ENCODE measurements at places on chromosomes 2 and 18.

- DNase-seq: peak; percentile 93
These were observed 71.0 kb downstream of the STPG4 start for GRCh38 chr2:47083886-47084687.

DNA sequence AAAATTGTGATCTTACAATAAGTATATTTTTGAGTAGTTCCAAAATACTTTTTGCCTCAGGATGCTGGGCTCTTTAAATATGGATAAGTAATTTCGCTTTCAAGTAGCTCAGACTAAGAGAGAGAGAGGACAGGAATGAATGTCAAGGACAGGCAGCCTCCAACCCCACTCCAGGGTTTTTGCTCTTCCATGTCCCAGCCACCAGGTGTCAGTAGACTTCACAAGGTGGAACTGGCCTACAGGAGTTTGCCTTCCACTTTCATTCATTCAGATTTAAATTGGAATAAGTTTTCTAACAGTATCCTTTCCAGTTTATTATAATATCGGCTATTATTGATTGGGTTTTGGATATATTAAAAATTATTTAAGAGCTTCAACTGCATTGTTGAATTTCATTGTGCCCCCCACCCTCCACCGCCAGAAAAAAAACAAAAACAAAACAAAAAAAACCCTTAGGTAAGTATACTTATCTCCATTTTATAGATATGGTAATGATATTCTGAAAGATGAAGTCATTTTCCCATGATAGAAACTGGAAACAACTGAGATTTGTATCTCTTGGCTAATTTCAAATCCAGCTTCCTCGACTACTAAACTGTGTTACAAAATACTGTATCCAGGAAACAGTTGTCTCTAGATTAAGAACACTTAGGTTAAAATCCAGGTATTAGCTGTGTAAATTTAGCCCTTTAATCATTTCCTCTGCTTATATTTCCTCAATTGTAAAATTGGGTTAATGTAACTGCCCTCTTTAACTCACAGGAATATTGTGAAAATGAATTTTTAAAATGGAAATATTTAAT is 793.1 kb downstream of the ERBB4 start:
- peak; percentile 11 for DNase-seq

DNA sequence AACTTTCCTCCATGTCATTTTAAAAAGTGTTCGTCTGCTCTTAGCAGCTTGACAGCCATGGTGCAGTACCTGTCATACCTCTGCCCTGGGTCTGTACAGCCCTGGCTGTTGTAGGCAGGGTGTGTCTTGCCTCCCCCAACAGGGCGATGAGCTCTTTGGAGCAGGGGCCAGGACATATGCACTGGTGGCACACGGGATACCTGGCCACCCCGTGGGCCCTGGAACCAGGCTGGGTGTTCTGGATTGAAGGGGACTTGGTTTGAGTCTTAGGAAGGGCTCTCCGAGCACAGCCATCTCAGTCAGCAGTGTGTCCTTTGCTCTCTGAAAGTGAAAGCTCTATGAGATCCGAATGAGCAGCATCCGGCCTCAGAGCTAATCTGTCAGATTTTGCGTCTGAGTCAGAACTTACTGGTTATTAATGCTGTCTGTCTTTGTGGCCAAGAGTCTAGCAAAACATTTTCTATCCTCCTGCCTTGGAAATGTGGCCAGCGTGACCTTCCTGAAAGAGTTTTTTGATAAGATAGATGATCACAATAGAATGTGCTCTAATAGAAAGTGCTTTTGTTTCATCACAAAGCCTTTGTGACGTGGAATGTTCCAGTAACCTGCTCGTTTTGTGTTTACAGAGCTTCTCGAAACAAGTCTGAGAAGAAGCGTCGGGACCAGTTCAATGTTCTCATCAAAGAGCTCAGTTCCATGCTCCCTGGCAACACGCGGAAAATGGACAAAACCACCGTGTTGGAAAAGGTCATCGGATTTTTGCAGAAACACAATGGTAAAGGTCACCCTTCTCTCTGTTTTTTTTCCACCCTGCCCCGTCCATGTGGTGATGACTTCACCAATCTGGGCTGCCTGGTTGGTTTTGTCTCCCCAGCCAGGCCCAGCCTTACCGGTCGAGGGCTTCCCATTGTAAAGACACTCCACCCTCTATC is 77.3 kb upstream of the RPL31 start:
- no peak for DNase-seq

DNA sequence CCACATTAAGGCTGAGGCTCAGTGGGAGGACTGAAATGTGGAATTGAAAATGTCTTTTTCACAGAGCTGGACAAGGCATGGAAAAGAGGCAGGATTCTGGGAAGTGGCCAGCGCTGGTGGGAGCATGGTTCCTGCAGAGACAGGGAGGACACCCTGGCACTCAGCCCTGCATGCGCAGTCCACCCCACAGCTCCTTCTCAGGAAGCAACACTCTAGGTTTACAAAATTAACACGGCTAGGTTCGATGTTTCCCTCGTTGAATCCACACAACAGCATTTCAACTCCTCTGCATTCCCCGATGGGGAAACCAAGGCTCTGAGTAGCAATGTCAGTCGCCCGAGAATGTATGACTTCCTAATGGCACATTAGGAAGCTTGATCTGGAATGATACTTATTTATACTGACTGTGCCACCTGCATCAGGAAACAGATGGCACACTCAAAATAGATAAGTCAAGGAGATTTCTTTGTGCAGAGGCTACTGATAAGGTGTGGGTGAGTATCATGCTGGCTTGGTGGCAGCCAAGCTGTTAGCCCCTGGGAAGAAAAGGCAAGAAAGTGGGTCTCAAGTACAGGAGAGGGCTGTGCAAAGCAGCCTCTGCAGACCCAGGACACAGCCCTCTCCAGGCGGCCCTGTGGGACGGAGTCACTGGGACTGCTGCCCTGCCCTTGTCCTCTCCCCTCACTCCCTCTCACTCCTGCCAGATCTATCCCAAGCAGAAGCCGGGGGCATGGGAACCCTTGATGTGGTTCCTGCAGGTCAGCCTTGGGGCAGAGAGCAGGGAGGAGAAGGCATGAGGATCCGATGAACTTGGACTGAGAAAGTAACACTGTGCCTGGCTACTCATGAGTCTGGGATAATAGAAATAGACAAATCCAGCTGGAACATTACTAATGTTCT is 158.4 kb upstream of the FHL2 start:
- no peak for DNase-seq

DNA sequence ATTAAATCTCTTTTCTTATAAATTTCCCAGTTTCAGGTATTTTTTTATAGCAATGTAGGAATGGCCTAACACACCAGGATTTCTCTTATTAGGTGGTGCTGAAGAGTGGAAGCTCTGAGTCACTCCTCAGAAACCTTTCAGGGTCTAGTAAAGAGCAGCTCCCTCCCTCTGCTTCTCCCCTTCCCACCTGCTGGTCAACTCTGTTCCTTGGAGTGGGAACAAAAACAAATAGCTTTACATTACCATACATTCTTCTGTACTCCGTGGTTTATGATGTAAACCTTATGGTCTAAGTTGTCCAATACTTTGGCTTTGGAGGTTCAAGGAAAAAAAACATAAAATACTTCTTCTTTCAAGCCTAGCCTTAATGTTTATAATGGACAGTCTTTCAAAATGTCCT is 2.7 kb upstream of the IL1R1 start:
- no peak for DNase-seq

DNA sequence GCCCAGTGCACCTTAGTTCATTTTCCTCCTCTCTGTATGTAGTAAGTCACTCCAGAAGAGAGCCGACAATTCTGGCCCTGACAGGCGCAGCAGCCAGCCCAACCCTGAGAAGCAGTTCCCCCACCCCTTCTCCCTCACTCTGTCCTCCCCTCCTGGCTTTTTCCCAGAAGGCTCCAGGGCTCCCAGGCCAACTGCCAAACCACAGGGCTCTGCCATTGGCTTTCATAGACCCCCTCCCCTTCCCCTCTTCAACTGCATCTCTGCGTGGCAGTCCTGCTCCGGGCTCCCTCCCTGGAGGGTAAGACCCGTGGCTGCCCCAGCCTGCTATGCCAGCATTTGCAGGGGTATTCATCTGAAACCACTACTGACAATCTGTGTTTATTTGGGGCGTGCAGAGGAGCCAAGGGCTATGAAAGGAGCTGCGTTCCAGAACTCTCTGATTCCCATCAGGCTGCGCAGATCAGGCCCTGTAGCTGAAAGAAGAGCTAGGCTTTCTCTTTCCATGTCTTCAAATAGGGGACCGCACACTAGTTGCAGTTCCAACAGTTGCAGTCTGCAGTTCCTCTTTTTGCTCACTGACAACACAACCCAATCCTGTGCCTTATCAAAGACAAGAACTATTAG is 388.6 kb upstream of the TNP1 start:
- DNase-seq: peak; percentile 53
